ENCODE measurements at places on chromosomes 5 and 9.

- no peak for DNase-seq
These were observed 24.0 kb upstream of the FAM120AOS start for GRCh38 chr9:93477397-93477796.

GRCh38 chr9:113966394-113966793, 90.3 kb downstream of the ZNF618 start:
- DNase-seq, result no peak

DNA sequence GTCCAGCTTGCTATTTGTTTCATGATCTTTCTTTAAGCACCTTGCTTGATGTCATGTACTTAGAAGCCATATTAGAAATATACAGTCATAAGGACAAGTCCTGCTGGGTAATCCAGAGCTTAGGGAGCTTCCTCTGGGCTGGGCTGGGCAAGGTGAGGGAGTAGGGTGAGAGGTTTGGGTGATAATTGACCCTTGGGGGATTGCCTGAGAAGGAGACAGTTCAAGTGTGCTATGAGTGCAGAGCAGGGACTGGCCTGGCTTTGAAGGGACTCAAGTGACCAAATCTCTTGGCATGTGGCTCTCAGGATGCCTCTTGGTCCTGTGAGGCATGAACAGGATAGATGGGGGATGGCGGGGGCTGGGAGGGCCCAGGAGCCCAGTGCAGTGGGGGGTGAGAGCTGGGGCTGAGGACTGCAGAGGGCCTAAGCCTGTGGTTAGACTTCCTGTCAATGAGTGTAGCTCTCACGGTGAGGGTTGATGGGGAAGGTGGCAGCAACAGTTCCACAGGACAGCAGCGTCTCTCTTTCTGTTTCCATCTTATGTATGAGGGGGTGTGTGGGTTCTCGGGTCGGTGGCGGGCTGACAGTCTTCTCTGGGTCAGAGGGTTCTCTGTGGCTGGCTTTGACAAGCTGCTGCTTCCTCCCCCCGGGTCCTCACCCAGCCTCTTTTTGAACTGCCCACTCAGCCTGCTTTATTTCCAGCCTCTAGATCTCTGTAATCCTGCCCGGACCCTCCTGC, 53.5 kb downstream of the RGS3 start:
- peak; percentile 40 for DNase-seq

- DNase-seq, result no peak
These were observed 1.2 kb downstream of the SRFBP1 start for GRCh38 chr5:121962958-121963357.

DNA sequence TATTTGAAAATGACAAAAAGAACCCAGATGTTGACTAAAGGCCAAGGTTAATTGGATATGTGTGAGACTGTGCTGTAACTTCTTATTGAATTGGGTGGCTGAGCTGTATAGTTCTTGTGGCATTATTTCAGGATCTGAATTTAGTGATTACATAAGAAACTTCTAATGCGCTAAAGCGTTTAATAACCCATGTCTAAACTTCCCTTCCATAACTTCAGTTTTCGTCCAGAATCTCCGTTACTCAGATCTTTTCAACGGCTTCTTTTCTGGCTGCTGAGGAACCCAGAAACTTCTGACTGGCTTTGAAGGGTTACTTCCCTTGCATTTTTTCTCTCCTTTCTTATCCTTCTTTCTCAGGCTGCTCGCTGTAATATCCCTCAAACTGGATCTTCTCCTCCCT, 28.1 kb upstream of the C9orf72 start:
- DNase-seq, result no peak

DNA sequence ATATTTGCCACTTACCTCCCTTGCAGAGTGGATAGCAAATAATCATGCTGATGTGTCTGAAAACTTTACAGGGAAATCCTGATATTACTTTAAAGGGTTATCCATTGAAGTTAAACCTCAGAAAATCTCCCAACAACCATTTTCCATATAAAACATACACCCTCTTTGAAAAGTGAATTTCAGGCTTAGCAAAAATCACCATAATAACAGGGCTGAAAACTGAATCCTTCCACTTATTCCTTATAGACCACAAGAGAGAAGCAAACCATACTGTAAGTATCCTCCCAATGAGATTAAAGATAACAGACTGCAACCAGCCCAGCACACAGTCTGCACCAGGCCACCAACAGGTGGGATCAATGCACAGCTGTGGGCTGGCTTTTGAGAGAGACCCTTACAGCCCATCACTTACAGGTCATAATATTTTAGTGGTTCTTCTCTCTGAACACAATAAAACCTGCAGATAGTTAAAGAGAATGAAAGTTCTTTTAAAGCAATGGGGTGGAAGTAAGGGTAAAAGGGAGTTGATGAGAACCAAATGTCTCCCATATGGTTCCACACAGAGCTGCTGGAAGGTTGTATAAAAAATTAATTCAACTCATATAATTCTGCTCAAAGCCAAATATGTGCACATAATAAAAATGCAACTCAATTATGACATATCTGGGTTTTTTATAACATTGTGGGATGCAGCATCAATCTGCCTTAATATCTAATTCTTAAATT, 376.2 kb upstream of the GRAMD2B start:
- DNase-seq, result no peak

GRCh38 chr5:163838738-163839137, 333.3 kb downstream of the MAT2B start:
- DNase-seq, result no peak

GRCh38 chr5:14064841-14065240, 78.3 kb upstream of the TRIO start:
- no peak for DNase-seq

DNA sequence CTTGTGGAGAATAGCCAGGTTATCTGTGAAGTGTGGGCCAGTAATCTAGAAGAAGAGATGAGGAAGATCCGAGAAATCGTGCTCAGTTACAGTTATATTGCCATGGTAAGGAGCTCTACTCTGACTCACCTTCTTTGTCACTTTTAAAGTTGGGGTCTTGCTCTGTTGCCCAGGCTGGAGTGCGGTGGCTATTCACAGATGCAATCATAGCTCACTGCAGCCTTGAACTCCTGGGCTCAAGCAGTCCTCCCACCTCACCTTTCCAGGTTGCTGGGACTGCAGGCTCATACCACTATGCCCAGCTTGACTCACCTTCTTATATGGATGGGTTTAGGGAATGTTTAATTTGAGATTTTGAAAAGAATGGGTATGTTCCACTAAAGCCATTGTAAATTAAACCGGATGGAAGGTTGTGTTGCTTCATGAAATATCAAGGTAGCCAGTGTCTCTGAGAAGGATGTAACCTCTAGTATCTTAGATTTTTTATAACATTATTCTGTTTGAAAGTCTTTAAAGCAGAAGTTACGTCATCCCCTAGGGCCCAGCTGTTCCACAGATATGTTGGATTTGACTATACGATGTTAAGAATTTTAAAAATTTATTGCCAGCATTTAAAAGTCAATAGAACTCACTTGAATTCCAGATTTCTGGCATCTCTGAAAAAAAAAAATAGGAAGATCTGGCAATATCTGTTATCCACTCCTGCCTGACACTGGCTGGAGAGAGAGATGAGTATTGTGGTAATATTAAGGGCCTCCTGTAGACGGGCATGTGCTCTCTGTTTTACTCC, 5.1 kb downstream of the CNOT8 start:
- no peak for DNase-seq

DNA sequence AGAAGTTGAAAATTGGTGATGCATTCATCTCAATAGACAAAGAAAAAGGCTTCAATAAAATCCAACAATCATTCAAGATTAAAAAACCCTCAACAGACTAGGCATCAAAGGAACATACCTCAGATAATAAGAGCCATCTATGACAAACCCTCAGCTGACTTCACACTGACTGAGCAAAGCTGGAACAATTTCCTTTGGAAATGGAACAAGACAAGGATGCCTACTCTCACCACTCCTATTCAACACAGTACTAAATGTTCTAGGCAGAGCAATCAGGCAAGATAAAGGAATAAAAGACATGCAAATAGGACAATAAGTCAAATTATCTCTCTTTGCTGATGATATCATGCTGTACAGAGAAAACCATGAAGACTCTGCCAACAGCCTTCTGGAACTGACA, 1188.1 kb downstream of the DTWD2 start:
- DNase-seq, result no peak

- peak; percentile 15 for DNase-seq
These were observed 58.0 kb downstream of the PTPN3 start for GRCh38 chr9:109440117-109440515.

DNA sequence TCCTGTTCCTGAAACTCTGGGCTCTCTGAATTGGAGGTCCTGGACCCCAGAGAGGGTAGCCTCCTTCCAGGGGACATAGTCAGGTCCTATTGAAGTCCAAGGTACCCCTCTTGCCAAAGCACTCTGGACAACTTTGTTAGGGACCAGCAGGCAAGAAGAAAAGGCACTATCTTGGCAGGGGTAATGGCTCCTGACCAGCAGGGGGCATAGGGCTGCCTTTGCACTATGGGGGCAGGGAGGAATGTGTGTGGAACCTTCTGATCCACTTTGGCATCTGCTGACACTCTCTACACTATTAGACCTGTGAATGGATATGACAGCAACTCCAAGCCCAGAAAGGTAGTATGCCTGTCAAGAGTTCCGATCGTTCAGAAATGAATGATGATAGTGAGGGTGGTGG, 179.0 kb upstream of the CD180 start:
- no peak for DNase-seq

- no peak for DNase-seq
These were observed 17.2 kb downstream of the S100Z start for GRCh38 chr5:76867038-76867437.

GRCh38 chr5:1523793-1524480, at the start of gene LPCAT1:
LPCAT1 (minus strand) TSS chr5:1523960; CDS start chr5:1523844, 116 bp downstream.
- DNase-seq, result peak; percentile 82

- DNase-seq, result peak; percentile 17
These were observed 25.9 kb upstream of the IDNK start for GRCh38 chr9:83596899-83597504.

DNA sequence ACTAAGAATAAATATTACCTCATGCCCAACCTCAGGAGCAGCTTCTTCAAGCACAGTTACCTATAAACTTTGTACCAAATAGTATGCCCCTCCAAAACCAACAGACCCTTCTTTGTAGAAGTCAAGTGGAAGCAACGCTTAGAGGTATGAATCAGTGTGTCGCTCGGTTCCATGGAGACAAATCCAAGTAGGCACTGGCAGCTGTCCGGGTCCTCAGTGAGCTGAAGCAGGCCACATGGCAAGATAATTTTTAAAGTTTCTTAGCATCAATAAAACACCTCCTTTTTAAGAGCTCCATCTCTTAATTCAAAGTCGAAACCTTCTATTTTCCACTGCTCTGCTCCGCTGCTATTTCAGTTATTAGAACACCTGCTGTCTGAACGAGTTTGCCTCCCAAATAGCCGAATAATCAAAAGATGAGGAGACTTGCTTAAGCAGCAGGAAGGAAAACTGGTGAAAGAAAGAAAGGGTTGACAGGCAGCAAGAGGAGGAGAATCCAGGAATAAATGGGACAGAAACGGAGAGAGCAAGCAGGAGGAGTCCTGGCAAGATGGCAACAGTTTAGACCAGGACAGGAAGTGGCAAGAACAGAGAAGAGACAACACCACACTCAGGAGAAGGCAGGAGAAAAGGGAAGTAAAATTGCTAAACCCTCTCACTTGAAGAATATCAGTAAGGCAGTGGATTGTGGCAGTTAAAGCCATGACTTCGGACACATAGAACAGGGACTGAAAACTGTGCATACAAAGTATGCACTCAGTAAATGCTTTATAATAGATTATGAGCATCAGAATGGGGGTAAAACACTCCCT, 65.0 kb downstream of the PPP2R2B start:
- no peak for DNase-seq

GRCh38 chr5:38099205-38100168, 158.9 kb upstream of the EGFLAM start:
- no peak for DNase-seq

- no peak for DNase-seq
These were observed 3.7 kb downstream of the SURF4 start for GRCh38 chr9:133372144-133372543.

DNA sequence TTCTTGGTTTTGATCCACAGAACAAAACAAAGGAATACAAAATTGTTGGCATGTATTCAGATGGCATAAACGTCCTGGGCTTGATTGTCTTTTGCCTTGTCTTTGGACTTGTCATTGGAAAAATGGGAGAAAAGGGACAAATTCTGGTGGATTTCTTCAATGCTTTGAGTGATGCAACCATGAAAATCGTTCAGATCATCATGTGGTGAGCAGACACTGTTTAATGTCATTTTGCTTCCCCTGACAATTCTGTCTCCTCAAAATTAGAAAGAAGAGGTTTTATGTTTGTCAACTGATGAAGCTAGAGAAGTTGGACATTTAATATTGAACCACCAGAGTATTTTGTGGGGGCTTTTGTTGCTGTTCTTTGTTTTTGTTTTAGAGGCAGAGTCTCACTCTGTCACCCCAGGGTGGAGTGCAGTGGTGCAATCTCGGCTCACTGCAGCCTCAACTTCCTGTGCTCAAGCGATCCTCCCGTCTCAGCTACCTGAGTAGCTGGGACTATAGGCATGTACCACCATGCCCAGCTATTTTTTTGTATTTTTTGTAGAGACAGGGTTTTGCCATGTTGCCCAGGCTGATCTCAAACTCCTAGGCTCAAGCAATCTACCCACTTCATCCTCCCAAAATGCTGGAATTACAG, 82.0 kb downstream of the SLC1A1 start:
- DNase-seq, result no peak

- DNase-seq, result no peak
These were observed 46.9 kb downstream of the ADAMTS2 start for GRCh38 chr5:179298181-179298993.

DNA sequence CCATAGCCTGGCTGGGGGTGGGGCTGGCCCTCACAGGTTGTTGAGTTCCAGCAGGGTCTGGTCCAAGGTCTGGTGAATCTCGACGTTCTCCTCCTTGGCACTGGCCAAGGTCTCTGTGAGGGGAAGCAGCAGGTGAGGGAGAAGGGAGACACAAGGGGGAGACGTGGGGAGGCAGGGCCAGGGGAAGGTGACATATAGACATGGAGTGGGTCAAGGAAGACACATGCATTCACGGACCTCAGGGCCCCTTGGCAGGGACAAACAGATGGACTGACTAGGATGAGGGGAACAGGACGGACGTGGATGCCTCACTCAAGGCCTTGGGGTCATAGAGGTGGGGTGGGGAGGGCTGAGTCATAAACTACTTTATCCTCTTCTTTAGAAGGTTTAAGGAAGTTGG, 7.7 kb downstream of the TPM2 start:
- no peak for DNase-seq

DNA sequence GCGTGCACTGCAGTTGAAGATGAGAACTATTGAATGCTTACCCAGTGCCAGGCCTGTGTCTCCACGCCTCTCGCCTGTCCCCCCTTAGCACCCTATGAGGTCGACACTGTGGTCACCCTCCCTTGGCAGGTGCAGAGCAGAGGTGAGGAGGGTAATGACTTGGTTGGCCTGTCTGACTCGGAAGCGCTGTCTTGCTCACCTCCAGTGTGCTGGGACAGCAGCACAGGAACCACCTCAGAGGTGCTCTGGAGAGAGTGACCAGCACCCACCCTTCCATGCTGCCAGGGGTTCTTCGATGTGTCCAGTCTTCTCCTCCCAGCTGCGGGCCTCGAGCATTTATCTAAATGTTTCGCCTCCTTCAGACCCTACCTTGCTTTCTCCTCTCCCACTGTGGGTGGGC, 178.3 kb upstream of the IRX2 start:
- no peak for DNase-seq
